ENCODE measurements at places on chromosomes 6 and 20.

DNA sequence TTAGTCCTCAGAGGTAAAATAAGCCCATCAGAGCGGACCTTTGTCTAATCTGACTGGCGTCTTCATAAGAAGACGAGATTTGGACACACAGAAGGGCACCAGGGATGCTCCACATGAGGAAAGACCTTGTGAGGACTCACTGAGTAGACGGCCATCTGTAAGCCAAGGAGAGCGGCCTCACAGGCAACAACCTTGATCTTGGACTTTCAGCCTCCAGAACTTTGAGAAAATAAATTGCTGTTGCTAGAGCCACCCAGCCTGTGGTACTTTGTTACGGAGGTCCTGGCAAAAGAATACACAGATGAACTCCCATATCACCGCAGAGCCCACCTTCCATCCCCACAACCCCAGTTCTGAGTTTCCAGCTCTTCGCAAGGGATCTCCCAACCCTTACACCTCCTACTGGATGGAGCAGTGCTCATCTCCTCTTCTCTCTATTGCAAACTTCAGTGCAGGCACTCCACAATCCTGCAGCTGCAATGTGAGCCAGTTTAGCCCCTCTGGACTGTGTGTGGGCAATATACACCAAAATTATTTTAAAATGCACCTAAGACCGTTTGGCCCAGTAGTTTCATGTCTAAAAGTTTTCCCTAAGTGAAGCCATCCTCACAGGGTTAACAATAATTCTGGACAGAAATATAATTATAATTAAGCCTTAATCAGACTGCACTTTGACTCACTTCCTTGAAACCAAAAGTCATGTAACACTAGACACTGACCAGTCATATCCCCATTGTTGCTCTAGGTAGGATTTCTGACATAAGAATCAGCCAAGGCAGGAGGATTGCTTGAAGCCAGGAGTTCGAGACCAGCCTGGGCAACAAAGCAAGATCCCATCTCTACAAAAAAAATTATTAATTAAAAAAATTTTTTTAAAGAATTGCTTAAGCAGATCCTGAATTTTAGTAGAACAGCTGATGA is 8.8 kb upstream of the TRIM31 start:
- no peak for DNase-seq

GRCh38 chr6:155832596-155832995 is 377.0 kb upstream of the NOX3 start:
- no peak for DNase-seq

- no peak for DNase-seq
Observed at GRCh38 chr6:23678626-23679025, 447.4 kb upstream of the NRSN1 start.

DNA sequence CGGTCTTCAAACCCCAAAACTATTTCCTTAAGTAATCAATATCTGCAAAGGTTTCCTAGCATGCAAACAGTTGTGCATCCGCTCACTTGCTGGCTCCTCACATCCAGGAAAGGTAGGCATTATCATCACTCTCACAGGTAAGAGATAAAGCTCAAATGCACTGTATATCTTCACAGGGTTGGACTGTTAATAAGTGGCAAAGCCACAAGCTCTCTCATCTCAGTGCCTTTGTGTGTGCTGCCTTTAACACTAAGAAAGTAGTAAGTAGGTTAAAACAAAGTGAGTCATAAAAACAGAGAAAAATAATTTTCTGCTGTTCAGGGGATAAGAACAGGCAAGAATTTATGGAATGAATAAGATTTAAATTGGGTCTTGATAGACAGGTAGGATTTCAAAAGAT is 21.3 kb downstream of the MAN1A1 start:
- DNase-seq, result no peak

GRCh38 chr20:20786428-20786827 is 74.0 kb upstream of the RALGAPA2 start:
- DNase-seq, result peak; percentile 90

GRCh38 chr6:144855812-144856531 is 570.8 kb downstream of the UTRN start:
- DNase-seq, result no peak

- DNase-seq, result no peak
Observed at GRCh38 chr6:165661664-165662025, 1.4 kb downstream of the PDE10A start.

DNA sequence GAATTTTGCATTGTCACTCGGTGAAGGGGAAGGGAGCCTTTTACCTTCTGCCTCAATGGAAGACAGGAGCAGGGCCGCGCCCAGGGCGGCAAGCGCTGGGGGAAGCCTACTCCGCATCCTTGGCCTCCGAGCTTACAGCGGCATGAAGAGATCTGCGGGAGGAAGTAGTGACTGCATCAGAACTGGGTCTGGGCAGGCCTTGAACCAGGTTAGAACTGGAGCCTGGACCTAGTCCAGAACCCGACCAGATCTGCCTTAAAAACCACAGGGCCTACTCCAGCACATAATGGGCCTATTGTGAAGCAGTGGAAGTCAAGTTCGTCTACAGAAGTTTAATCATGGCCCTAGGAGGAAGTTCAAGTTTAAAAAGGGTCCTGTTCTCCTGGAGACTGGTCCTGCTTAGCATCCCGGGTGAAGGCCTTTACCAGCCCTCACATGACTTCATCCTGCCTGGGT is 3.1 kb downstream of the COL12A1 start:
- no peak for DNase-seq

DNA sequence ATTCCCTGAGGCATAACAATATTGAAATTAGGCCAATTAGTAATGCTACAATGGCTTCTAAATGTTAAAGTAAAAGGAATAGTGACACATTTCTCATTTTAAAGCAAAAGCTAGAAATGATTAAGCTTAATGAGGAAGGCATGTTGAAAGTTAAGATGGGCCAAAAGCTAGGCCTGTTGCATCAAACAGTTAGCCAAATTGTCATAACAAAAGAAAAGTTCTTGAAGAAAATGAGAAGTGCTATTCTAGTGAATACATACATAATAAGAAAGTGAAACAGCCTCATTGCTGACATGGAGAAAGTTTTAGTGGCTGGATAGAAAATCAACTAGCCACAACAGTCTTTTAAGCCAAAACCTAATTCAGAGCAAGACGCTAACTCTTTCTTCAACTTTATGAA is 12.9 kb downstream of the OR2A4 start:
- peak; percentile 3 for DNase-seq

- DNase-seq, result no peak
Observed at GRCh38 chr20:20956513-20956931, 149.6 kb downstream of the LINC00237 start.

DNA sequence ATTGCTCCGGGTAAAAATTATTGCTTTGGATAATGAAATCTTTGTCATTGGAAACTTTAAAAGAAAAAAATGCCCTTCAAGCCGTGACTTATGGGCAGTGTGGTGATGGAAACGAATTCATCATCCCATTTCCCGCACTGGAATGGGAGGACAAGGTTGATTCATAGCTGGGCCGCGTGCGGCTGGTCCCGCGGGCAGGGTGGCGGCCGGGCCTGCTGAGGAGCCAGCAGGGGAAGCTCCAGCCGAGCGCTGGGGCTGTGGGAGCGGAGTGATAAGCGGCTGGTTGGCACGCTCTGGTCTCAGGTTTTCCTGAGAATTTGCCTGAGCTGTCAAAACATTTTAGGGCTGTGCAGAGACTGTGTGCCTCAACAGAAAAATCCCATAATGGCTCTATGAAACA is 351.7 kb downstream of the CDC5L start:
- DNase-seq, result no peak

GRCh38 chr6:169415179-169415578 is 161.5 kb upstream of the THBS2 start:
- DNase-seq, result no peak

DNA sequence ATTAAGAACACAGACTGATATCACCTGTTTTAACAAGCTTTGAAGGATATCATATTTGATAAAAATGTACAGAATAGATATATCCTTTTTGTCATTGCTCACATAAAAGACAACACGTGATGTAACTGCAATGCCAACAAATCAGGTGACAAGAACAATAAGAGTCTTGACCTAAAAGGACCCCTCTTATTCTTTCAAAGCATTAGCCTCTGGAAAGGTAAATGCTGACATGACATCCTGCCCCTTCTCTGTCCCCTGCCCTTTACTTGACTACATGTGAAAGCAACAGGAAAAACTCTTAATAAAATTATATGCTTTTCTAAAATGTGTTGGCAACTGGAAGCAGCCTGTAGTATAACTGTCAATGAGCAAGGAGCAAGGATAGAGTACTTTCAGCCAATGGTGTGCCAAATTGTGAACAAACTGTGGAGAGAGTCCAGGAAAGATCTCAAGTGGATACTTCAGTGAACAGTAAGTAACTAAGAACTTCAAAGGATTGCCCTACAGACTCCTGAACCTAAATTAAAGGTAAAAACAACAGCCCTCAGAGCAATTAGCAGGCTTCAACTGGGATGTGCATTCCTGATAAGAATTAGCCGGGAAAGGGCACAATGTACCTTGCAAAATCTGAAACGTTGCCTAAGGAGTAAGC is 16.3 kb downstream of the PTPRK start:
- DNase-seq, result no peak

GRCh38 chr6:10558565-10558964 is 37.4 kb downstream of the GCNT2 start:
- no peak for DNase-seq

DNA sequence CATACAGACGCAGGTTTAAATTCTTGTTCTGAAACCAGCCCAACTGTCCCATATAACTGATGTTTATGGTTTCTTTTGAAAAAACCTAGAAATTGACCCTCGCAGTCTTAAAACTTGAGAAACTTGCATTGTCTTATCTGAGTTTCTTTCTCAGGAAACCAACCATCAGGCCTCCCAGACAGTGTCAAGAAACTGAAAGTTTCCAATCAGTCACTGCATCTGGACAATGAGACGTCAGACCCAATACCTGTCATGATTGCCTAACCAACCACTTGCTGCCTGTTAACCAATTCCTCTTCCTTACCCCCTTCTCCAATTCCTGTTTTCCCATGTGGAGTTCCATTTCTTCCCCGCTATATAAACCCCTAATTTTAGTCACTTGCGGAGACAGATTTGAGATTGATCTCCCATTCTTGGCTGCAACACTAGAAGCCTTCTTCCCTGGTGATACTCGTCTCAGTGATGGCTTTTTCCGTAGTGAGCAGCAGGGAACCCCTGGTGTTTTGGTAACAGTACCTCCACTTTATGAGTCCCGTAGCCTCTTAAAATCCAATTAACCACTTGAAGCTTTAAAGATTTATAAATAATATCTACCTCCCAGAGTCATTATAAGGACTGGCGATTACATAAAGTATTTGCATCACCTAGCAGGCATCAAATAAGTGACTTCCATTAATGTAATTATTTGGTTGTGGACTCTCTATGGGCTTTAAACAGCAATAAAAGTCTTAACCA is 49.3 kb downstream of the GPR63 start:
- DNase-seq, result no peak

- peak; percentile 43 for DNase-seq
Observed at GRCh38 chr20:46349035-46349741, 40.9 kb upstream of the CDH22 start.

- DNase-seq, result no peak
Observed at GRCh38 chr6:70327036-70327435, 24.2 kb upstream of the COL9A1 start.

DNA sequence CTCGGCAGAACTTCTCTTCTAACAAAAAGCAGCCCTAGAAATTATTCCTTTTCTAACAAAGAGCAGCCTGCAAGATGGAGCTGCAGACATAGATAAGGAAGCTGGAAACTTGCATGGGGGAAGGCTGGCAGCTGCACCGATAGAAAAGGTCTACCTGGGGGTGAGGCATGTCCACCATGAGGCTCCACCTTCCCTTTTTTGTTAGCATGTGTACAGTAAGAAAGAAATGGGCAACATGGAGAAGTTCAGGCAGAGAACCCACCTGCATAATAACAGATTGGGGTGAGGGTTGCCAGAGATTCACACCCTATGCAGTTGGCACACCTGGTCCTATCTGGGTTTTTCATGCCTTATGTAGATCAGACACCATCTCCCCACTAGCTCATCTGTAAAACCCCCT is 25.4 kb downstream of the ZNF311 start:
- no peak for DNase-seq

DNA sequence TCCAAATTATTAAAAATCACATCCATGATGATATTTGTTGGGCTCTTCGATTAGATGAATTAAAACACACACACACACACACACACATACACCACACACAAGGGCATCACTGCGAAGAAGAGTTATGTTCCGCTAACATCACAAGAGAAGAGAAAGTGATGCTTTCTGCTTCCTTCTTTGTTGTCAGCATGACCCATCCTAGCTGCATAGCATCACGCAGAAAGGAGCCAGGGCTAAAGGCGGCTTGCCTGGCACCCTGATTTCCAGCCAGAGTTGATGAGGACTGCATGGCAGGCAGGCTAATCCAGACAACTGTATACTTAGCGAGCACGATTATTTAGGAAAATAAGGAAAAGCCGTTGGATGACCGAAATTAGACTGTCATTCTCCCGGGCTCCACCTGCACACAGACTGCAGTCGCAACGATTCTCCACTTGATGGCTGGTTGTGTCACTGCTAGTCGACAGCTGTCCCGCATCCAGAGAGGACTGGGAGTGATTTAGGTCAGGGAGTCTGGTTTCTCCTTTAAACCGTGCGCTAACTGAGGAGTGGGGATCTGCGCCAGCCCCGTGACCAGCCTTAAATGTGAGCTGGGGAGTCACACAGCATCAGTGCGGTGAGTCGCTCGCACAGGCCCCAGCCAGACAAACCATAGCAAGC is 70.6 kb upstream of the SOX4 start:
- DNase-seq, result no peak

DNA sequence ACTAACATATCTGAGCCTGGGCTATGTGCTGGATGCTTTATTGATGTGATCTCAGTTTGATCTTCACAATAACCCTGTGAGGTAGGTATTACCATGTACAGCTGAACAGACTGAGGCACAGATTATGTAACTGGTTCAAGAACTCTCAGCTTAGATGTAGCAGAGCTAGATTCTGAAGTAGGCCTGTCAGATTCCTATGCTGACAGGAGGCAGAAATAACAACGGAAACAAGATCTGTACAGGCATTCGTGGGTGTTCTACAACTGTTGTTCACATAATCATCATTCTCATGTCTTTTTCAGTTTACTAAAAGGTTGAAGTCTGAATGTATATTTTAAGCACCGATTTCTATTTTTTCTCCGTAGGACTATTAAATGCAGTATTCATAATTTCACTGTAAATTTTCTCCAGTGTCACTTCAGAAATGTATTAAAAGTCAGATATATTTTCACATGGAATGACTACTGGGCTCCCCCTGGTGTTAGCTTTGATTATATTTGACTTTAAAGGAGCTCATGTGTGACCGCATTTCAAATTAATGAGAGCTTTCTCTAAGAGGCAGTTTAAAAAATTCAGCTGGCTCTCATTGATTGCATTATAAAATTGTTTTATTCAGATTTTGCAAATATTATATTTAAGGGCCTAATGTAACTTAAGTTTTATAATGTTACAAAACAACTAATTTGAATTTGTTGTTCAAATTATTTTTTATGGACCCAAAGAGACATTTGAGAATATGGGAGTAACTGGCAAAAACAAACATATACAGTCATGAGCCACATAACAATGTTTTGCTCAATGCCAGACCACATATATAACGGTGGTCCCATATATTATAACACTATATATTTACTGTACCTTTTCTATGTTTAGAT is 36.4 kb upstream of the SLC17A4 start:
- peak; percentile 32 for DNase-seq

All from inflammatory macrophage (primary cell).